ENCODE measurements at places on chromosomes 5 and 9. TPM values are rescaled to one million over a fixed set of nuclear protein-coding genes. Genes with fewer than 3 reads are reported as not detected.

GRCh38 chr5:6837095-6837494, 123.9 kb downstream of the TENT4A start:
- no peak for DNase-seq

DNA sequence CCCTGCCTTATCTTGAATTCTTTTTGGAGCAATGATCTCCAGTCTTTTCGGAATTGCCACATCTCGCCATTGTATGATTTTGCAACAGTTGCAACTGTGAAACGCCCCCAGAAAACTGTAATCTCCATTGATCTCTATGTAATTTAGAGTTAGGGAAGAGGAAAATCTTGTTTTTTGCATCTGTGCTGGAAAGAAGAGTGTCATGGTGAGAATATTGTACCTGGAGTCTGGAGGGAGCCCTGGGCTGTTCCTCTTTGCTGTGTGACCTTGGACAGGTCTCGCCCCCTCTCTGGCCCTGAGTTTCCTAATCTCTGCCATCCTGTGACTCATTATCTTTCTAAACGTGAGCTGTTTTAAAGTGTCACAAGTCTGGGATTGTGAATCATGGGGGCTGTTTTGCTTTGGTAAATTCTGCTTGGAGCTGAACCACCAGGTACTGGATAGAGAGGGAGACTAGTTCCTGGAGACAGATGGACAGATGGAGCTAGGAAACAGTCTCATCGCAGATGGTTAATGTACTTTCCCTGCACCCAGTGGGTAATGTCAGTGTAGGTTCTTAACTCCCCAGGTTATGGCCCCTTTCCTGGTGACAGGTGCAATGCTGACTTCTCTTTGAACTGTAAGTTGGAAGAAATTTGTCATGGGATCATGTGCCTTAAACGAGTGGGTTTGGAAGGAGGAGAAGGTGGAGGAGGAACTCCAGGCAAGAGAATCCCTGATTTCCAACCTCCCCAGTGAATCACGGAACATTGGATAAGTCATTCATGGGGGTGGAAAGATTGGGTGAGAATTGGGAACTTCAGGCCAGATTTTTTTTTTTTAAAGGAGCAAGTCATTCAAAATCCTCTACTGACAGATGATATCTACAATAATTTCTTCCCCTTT, 19.6 kb downstream of the PPARGC1B start:
- DNase-seq, result no peak

DNA sequence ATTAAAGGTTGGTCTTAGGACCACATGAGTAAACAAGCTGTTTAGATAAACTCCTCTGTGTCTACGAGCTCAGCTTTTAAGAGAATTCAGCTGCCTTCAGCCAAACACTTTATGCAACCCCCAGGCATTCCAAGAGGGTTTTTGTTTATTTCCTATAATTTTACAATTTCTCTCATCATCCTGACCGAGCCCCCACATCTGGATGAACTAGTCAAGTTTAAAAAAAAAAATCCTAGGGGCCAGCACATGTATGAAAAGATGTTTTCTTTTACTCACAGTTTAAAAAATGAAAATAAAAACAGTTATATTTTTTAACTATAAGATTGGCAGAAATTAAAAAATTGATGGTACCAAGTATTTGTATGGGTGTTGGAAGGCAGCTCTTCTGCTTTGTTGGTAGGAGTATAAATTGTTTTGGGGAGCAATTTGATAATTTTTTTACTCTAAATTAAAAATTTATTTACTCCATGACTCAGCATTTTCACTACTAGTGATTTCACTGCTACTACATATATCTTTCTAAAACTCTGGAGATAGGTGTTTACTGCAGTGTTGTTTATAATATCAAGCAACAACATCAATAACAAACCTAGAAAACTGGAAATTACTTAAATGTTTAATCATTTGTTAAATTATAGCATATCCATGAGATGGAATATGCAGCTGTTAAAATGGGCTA, 18.1 kb downstream of the YTHDC2 start:
- no peak for DNase-seq

DNA sequence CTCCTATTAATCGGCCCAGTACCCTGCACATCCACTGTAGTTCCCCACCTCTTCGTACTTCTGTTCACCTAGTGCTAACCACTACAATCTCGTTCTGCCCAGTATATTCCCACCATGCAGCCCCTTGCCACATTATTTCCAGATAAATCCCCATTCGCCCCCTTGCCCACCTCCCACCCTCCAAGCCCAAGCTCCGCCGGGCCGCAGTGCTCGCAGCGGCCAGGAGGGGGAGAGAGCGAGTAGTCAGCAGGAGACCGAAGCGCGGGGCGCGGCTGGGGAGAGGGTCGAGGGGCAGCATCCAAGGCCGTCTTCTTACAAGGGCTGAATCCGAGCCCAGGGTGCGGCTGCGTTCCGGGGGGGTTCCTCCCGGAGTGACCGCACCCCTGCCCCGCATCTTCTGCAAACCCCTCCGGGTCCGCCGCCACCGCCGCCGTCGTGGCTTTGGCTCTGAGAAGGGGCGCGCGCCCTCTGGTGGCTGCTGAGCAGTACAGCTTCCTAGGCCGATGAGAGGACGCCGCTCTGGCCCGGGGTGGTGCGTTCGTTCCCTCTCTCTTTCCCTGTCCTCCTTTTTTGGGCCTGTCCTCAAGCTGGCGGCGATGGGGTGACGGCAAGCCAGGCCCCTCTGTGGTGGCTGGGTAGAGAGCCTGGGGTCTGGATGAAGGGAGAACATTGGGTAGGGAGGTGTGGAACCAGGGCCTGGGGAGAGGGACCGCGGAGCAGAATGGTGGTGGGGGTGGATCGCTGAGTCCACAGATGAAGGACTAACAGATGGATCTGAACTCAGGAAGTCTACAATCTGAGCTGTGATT, 30.0 kb upstream of the PSD2 start:
- DNase-seq, result peak; percentile 79

DNA sequence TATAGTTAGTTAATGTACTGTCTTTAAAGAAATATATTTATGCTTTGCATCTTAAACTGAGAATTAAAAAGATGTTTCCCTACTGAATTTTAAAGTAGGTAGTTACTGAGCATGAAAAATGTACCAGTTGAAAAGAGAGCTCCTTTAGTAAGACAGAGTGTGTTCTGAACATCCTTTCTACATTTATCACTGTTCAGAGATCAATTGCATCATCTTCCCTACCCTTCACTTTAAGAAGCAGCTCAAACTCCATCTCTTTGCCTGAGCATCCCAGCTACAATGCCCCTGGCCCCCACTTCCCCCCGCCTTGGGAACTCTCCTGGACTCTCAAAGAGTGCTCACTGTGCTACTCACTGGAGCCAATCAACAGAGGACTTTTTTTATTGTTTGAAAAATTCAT, 164.7 kb downstream of the GNAQ start:
- DNase-seq, result no peak

DNA sequence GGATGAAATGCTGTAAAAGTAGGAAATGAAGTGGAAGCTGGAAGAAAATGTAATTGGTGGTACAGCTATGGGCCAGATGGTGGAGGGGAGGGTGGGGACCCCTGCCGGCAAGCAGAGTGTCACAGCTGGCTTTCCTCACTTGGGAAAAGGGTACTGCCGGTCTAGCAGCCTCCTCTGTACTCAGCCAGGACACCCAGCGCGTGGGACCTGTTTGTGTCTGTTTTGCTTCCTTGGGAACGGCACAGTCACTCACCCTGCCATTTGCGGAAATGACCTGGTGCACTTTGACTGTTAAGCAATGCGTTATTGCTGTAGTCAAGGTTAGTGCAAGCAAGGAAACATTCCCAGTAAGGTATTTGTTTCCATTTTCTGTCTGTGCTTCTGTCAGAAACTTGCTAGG, 10.1 kb downstream of the TMEM252 start:
- peak; percentile 85 for DNase-seq

- DNase-seq, result no peak
Measured at GRCh38 chr5:117590944-117591343, 1016.3 kb upstream of the SEMA6A start.

GRCh38 chr9:114805670-114806525, at the start of gene TNFSF15:
Gene TNFSF15 (minus strand): TSS chr9:114806039. CDS start chr9:114806012, 27 bp downstream.
- DNase-seq, result peak; percentile 54

- DNase-seq, result no peak
Measured at GRCh38 chr9:95756986-95757385, 118.5 kb upstream of the ERCC6L2 start.

- no peak for DNase-seq
Measured at GRCh38 chr5:171433982-171434676, 14.7 kb downstream of the FGF18 start.

GRCh38 chr5:133870661-133871060, 97.8 kb downstream of the C5orf15 start:
- no peak for DNase-seq

- no peak for DNase-seq
Measured at GRCh38 chr5:145598983-145599382, 236.2 kb downstream of the PRELID2 start.

GRCh38 chr5:81750308-81751008, 439 bp downstream of the SSBP2 start:
- DNase-seq, result peak; percentile 32

DNA sequence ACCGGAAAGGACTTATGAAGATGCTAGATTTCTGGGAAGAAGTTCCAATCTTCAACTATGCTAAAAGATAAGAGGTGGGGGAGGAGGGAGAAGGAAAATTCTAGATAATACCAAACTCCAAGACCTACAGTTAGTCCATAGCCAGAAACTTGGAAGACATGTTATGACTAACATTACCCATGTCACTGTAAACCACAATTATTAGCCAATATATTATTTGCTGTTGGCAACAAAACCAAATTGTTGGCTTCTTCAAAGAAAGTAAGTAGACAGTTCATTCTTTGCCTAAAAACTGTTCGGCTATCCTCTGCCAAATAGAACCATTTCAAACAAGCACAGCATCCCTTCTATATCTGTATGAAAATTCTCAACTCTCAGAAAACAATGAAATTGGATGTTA, 25.1 kb downstream of the PRLR start:
- no peak for DNase-seq

DNA sequence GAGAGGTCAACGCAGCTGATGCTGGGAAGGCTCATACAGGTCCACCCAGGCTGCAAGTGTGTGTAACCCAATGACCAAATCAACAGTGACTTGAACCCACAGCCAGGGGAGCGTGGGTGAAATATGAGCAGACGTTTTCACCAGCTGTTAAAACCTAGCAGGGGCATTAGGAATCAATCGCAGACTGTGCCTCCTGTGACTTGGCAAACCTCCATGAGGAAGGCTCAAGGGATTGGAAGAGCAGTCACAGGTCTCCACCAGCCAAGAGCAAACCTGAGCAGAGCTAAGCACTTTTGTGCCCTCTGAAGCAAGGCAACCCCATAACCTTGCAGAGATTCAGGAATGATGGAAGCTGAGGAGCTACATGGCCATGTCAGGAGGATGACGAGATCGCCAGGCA, 25.5 kb downstream of the INSYN2B start:
- no peak for DNase-seq

DNA sequence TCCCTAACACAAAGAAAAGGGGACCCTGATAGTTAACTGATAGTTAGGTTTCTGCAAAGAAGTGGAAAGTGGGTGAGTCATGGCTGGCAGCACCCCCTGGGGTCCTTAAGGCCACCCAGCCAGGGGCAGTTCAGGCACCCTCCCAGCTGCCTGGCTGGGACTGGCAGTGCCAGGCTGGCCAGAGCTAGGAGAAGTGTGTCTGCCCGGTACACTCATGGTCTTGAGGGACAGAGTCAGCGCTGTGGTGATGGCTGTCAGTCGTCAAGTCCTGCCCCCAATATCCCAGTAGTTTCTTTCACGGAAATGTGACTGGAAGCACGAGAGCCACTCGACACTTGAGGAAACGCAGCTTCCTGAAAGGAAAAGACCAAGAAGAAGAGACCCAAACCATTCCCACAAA, 22.3 kb upstream of the CNOT6 start:
- no peak for DNase-seq

- peak; percentile 25 for DNase-seq
Measured at GRCh38 chr5:56350597-56351170, 117.6 kb upstream of the ANKRD55 start.

GRCh38 chr5:131019111-131019510, 145.9 kb downstream of the HINT1 start:
- DNase-seq, result no peak

DNA sequence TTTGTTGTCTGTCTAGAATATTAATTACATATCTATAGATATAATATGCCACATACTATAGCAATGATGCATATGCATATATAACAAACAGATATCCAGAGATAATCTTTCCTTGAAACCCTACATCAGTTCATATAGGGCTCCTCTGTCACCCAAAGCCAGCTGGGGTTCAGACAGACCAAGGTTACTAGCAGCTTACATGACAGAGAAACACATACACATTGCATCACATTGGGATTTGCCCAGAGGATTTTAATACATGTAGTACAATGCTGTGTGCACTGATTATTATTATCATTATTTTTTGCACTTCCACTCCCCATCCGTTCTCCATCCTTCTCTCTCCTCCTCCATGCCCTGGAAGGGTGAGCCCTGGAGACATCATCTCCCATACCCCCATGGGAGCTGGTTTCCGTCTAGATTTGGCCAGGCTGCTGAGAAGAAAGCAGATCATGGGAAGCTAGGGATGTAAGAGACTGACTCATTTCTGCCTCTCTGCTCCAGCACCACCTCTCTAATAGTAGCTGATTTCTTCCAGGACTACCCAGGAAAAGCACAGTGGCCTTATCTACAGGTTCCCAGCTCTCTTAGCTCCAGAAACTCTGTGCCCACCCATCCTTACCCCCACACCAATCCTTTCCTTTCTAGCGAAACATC, 23.3 kb downstream of the FST start:
- no peak for DNase-seq

GRCh38 chr5:166750376-166750775, 1541.1 kb upstream of the WWC1 start:
- no peak for DNase-seq

DNA sequence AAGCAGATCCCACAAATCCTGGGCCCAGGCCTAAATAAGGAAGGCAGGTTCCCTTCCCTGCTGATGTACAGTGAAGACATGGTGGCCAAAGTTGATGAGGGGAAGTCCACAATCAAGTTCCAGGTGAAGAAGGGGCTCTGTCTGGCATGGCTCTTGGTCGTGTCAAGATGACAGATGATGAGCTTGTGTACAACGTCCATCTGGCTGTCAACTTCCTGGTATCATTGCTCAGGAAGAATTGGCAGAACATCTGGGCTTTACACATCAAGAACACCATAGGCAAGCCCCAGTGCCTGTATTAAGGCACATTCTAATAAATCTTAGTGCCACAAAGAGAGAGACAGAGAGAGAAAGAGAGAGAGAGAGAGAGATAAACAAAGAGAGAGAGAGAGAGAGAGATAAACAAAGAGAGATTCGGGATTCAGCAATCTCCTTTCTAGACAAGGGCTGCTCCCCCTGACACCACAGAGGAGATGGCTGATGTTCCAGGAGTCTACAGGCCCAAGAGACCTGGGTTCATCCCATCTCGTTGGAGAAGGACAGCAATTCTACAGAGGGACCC, 45.5 kb upstream of the HSPA9 start:
- no peak for DNase-seq

Gene ARHGEF37
- total RNA-seq, result 27.5 TPM

Gene PCDHGB7
- total RNA-seq, result 7.0 TPM

Gene HK3
- 4.8 TPM for total RNA-seq

Gene PRDM9
- total RNA-seq, result not detected

Gene LCN1
- not detected for total RNA-seq

Gene FOXD4L5
- total RNA-seq, result not detected

Gene SPATA9
- 0.82 TPM for total RNA-seq

Gene SELENOP
- total RNA-seq, result 899 TPM

Gene ZNF883
- 0.64 TPM for total RNA-seq

Gene EGFL7
- 47.0 TPM for total RNA-seq

Gene TMEM250
- total RNA-seq, result 187 TPM

Gene SPEF2
- total RNA-seq, result not detected

Gene CFAP157
- total RNA-seq, result not detected

Gene MYMK
- total RNA-seq, result not detected
